Anterior cingulate cortex (tissue), 58 donors: ENCODE measurements at places on chromosomes 12 and 14.

- DNase-seq, result no peak
Measured at GRCh38 chr14:53462931-53463778, 310.0 kb upstream of the DDHD1 start.

- no peak for DNase-seq
Measured at GRCh38 chr14:23433457-23433856, 2.0 kb downstream of the MYH7 start.

DNA sequence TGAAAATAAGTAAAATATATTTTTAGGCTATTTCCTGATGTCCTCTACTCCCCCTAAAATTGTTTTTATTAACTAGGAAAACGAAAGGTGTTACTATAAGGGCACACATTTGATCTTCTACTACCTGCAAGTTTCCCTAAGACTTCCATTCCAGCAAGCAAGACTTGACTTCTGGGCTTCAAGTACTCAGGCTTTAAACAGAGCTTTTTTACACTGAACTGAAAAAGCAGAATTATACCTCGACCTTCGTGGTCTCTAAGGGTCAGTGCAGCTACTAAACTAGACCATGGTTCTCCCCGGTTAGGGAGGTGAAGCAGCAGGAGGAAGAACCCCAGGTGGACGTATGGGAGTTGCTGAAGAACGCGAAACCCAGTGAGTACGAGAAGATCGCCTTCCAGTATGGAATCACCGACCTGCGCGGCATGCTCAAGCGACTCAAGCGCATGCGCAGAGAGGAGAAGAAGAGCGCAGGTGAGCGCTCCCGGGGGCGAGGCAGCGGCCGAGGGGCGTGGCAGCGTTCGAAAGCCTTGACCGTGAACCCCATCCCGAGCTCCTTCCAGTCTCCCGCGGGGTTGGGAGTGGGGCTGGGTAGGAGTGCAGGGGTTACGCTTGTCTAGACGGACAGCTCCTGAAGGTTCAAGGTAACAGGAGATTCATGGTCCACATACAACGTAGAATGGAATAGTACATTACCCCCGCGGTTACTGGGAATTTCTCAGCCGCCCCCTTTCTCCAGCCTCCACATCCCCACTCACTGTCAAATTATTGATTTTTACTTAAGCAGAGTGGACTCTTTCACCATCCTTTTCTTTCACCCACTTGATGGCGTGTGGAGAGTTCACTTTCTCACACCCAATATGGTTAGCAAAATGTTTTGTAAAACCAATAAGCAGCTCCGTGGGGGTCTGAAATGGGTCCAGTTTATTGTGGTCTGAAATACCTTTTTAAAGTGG is 47.6 kb downstream of the MYBPC1 start:
- DNase-seq, result no peak

DNA sequence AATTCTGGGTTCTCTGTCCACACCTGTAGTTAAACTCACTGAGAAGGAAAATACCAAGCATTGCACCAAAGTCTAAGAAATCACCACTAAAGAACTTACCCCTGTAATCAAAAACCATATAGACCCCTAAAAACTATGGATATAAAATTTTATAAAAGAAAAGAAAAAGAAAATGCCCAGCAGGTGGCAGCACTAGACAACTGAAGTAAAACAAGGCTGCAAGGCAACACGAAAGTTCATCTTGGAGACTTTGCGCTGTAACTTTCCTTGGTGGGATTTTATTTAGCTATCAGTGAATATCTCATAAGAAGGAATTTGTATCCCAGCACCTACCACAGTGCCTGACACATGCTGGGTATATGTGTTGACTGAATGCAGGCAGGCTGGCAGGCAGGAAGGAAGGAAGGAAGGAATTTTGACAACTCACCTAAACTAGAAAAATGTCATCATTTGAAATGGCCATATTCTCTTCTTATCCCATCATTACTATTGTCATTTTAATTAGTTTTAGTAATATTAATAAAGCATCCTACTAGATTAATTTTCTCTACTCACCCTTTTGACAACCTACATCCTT is 68.2 kb upstream of the ETV6 start:
- no peak for DNase-seq

GRCh38 chr12:47741340-47741703 is 16.0 kb upstream of the ENDOU start:
- peak; percentile 94 for DNase-seq

DNA sequence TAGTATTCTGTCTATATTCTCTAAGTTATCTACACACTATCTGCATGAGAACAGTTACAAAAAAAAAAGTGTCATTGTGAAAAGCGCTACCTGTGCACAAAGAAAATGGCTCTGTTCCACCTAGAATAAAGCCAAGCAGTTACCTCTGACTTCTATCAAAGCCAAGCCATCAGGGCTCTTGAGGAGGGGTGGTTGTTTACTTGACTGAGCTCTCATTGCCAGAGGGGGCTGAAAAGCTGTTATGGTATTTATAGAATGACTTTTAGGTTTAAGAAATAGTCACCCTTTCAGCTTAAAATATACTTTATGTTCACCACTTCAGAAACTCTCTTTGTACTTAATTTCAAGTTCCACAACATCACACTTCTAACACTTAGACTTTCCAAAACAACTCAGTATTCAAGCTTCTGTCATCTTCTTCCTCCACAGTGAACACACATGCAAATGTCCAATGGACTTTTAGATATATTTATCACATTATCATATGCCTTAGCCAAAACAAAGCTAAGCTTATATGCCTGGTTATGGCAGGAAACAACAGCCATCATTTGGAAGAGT is 7.5 kb downstream of the ITPR2 start:
- no peak for DNase-seq

DNA sequence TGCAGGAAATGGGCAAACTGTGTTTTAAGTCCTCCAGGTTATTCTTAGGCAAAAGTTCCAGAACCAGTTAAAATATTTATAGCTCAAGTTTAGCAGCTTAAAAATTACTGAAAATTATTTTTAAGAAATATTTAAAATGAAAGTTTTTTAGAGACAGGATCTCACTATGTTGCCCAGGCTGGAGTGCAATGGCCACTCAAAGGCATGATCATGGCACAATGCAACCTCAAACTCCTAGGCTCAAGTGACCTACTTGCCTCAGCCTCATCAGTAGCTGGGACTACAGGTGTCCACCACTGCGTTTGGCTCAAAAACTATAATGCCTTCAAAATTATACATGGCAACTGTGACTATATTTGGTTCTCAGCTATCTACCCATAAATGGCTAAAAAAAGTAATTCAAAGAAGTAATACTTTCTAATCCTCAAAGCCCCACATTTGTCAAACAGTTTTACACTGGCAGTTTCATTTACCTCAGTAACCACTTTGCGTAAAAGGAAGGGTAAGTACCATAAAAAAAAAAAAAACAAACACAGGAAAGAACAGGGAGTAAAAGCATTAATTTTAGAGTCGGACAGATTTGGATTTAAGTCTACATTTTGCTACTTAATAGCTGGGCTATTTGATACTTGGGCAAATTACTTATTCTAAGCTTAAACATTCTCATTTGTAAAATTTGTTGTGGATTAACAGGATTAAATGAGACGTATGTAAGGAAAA is 9.2 kb downstream of the KLHL28 start:
- no peak for DNase-seq

GRCh38 chr12:131833288-131833895 is 5.2 kb downstream of the MMP17 start:
- DNase-seq, result no peak

DNA sequence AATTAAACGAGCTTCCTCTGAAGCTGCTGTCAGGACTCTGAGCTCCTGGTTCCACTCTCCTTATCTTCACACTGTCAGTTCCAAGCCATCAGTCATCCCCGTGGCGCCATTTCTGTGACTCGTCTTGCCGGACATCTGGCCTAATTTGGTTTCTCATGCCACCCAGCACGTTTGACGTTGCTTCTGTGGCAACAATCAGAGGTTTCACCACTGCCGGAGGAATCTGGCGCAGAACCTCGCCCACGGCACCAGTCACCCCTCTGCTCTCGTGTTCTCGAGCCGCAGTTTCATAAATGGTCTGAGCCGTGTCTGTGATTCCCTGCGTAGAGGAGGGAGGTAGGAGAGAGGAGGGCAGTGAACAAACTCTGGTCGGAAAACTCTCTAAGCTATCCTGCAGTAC is 29.7 kb downstream of the BDKRB1 start:
- DNase-seq, result no peak

DNA sequence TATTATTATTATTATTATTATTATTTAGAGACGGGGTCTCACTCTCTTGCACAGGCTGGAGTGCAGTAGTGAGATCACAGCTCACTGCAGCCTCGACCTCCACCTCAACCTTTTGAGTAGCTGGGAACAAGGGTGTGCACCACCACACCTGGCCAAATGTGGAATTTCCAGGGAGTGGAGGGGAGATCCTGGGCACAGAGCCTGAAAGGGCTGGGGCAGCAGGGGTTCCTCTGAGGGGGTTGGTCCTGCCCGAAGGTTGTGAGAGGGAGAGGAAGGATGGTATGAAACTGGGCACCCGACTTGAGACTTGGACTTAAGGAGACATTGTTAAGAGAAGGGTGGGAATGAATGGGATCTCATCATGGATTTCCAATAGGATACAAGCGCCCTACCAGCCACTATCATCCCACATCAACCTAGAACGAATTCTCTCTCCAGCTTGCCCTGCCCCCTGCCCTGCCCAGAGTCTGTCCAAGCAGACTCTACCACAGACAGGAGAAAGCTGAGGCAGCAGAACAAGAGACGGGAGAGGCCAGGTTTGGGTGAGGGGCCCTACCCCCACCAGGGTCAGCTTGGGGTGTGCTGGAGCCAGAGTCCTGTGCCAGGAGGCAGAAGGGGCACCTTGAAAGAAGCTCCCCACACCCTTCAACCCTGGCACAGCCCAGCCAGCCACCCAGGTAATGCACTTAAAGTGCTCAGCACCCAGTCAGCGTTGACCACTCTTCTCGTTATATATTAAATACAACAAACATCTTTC is 2.4 kb upstream of the DYNC1H1 start:
- no peak for DNase-seq

- no peak for DNase-seq
Measured at GRCh38 chr12:31737763-31738162, 8.9 kb upstream of the AMN1 start.

DNA sequence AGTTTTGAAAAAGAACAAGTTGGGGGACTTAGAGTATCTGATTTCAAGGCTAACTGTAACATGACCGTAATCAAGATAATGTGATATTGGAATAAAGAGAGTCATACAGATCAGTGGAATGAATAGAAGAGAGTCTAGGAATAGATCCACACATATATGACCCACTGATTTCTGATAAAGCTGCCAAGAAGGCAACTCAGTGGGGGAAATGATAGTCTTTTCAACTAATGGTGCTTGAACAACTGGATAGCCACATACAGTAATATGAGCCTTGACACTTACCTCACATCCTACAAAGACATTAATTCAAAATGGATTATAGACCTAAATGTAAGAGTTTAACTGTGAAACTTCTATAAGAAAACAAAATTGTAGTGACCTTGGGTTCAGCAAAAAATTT is 3.8 kb downstream of the PRKCH start:
- DNase-seq, result no peak

- no peak for DNase-seq
Measured at GRCh38 chr14:76844223-76844622, 18.0 kb downstream of the LRRC74A start.

- DNase-seq, result no peak
Measured at GRCh38 chr14:88463318-88463717, 77.9 kb downstream of the SPATA7 start.

DNA sequence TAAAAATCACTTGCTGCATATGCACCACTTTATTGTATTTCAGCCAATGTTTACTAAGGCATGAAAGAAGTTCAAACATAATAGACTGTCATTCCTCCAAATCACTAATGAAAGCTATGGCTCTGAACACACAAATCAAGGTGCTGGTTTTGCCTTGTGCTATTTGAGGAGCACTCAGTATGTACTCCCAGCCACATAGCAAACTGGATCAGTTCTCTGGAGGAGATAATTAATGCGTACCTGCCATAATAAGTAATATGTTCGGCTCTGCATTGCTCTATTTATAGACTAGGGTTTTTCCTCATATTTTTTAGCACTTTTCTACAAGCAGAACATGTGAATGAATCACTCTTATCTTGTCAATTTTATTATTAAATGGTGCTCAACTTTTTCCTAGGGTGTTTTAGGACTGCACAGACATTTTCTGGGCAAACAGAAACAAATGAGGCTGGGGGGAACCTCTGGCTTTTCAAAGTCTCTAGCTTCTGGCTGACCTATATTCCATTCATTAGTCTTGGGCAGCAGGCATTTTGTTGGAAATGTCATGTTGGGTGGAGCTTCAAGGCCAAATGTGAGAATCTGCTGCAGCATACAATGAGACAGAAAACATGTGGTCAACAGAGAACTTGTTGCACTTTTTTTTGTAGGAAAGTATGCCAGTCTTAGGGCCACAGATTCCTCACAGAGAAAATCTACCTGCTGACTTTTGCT is 88.4 kb downstream of the GRIP1 start:
- no peak for DNase-seq

DNA sequence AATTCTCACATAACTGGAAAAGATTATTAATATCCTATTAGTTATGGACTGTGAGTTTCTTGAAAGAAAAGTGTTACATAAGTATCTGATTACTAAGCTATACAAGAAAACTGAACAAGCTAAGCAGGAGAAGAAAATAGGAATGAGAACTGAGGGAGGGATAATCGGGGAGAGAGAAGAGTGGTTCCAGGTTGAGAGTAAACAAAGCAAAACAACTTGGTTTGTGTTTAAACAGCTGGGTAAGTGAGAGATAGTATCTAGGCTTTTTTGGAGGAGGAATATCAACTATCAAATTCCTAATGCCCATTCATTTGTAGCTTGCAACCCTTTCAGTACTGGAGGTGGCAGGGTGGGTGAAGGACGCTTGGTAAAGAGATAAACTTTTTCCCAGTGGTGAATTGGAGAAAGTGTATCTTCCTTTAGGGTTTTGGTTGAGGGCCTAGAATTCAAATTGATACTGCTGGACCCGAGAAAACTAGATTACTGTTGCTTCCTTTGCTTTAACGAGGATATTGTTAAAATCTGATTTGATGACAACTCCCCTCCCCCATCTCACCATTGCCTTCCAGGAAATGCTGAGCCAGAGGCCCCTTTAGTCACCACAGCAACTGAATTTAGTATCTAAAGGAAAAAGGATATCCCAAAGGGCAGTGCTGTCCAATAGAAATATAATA is 2.0 kb upstream of the SLC2A3 start:
- no peak for DNase-seq

DNA sequence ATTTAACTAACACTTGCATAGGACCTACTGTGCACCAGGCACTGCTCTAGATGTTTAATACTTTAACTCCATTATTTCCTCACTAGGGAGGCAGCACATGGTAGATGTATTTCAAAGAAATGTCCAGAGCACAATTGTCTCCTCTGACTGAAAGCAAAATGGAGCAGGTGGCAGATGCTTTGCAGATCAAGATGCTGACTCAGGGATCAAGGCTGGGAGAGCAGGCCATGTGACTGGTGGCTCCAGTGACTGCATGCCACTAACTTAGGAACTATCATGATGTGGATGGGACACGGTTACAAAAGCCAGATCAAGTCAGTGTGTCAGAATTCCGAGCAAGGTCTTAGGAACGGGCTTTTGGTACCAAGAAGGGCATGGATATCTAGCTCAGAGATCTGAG is 28.2 kb downstream of the SERPINA11 start:
- DNase-seq, result no peak

GRCh38 chr12:41286426-41286825 is 98.3 kb downstream of the PDZRN4 start:
- DNase-seq, result no peak

GRCh38 chr14:58131386-58131785 is 20.6 kb downstream of the ARMH4 start:
- DNase-seq, result no peak
